Testis (tissue), 5 donors: ENCODE measurements at places on chromosomes 5 and 9.

DNA sequence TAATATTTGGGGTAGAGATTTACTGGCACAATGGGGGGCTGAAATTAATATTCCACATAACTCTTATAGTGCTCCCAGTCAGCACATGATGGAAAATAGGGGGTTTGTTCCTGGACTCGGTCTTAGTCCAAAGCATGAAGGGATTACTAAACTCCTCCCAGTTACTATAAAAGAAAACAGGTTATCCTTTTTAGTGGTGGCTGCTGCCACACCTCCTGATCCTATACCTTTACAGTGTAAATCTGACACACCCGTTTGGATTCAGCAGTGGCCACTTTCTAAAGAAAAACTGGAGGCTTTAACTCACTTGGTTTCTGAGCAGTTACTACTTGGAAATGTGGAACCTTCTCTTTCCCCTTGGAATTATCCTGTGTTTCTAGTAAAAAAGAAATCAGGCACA is 572.9 kb upstream of the PTGER4 start:
- H3K27me3 ChIP-seq: no peaks in the 10 kb centered on the region
- no peak for DNase-seq
- no peaks in the 10 kb centered on the region for H3K36me3 ChIP-seq
- no peak overlapping the region for H3K4me3 ChIP-seq
- H3K4me1 ChIP-seq: no peaks in the 10 kb centered on the region

GRCh38 chr9:120474591-120475243 is 105.2 kb downstream of the CDK5RAP2 start:
- H3K4me1 ChIP-seq: no peaks in the 10 kb centered on the region
- no peak overlapping the region for H3K27ac ChIP-seq
- H3K27me3 ChIP-seq: no peaks in the 10 kb centered on the region
- H3K4me3 ChIP-seq: no peak overlapping the region

- H3K36me3 ChIP-seq: no peaks in the 10 kb centered on the region
- no peak overlapping the region for H3K4me3 ChIP-seq
- no peaks in the 10 kb centered on the region for H3K27me3 ChIP-seq
- peaks cover 37% of the 10 kb centered on the region for H3K4me1 ChIP-seq
- DNase-seq: peak; percentile 45
- no peak overlapping the region for H3K27ac ChIP-seq
Observed at GRCh38 chr9:129887334-129888292, 52.4 kb downstream of the USP20 start.

GRCh38 chr5:103918668-103919367 is 356.2 kb upstream of the NUDT12 start:
- H3K27ac ChIP-seq: no peak overlapping the region
- H3K27me3 ChIP-seq: no peaks in the 10 kb centered on the region
- H3K4me3 ChIP-seq: no peak overlapping the region
- H3K4me1 ChIP-seq: no peaks in the 10 kb centered on the region
- DNase-seq: no peak
- no peaks in the 10 kb centered on the region for H3K36me3 ChIP-seq

DNA sequence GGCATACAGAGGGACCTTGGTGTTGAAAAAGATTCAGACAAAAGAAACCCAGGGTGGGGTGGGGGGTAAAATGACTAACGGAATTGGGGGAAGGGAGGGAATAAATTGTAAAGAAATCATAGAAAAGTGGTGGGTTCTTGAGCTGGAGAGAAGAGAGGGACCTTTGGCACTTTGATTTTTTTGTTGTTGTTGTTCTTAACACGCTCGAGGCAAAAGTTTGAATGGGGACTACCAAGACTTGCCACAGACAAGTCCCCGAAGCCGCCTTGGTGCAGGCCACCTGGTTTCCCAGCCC is 616 bp downstream of the VCAN start:
- peaks cover 11% of the 10 kb centered on the region for H3K4me1 ChIP-seq
- no peaks in the 10 kb centered on the region for H3K27me3 ChIP-seq
- peak overlapping the region; percentile 63 for H3K27ac ChIP-seq
- peak overlapping the region; percentile 71 for H3K4me3 ChIP-seq

DNA sequence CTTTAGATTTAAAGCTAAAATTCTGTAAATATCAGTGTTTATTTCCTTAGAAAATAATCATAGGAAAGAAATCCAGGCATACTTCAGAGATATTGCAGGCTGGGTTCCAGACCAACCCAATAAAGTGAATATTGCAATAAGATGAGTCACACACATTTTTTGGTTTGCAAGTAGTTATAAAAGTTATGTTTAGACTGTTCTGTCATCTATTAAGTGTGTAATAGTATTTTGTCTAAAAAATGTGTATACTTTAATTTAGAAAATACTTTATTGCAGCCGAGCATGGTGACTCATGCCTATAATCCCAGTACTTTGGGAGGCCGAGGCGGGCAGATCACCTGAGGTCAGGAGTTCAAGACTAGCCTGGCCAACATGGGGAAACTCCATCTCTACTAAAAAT is 6.9 kb upstream of the RIC1 start:
- H3K27me3 ChIP-seq: no peaks in the 10 kb centered on the region
- DNase-seq: no peak
- peaks cover 5% of the 10 kb centered on the region for H3K4me1 ChIP-seq
- no peak overlapping the region for H3K27ac ChIP-seq
- H3K4me3 ChIP-seq: no peak overlapping the region
- H3K36me3 ChIP-seq: no peaks in the 10 kb centered on the region

- H3K4me3 ChIP-seq: no peak overlapping the region
- no peak overlapping the region for H3K27ac ChIP-seq
- no peaks in the 10 kb centered on the region for H3K4me1 ChIP-seq
- no peak for DNase-seq
- no peaks in the 10 kb centered on the region for H3K27me3 ChIP-seq
- H3K36me3 ChIP-seq: no peaks in the 10 kb centered on the region
Observed at GRCh38 chr9:31146485-31147166, 1237.8 kb upstream of the ACO1 start.

GRCh38 chr5:170169996-170170395 is 62.8 kb upstream of the C5orf58 start:
- DNase-seq: no peak
- no peak overlapping the region for H3K4me3 ChIP-seq
- no peaks in the 10 kb centered on the region for H3K36me3 ChIP-seq
- no peaks in the 10 kb centered on the region for H3K4me1 ChIP-seq

DNA sequence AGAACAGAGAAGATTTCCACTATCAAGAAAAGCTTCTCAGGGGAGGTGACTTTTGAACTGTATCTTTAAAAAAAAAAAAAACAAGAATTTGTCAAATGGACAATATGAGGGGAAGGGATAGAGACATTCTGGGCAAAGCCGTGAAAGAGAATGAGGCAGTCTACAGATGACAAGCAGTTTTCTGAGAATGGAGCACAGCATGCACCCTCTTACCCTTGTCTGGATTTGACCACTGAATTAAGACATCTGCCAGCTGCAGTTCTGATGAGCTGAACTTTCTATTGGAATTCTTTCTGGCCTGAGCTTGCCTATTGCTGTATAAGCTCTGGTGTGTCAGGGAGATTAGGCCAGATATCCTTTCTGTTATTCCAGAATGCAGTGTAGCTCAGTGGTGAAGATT is 10.3 kb upstream of the RANBP3L start:
- no peaks in the 10 kb centered on the region for H3K36me3 ChIP-seq
- H3K27me3 ChIP-seq: no peaks in the 10 kb centered on the region
- H3K4me3 ChIP-seq: no peak overlapping the region
- no peak for DNase-seq
- no peak overlapping the region for H3K27ac ChIP-seq
- no peaks in the 10 kb centered on the region for H3K4me1 ChIP-seq

- H3K27me3 ChIP-seq: no peaks in the 10 kb centered on the region
- no peaks in the 10 kb centered on the region for H3K36me3 ChIP-seq
- peaks cover 4% of the 10 kb centered on the region for H3K4me1 ChIP-seq
- no peak overlapping the region for H3K27ac ChIP-seq
- no peak overlapping the region for H3K4me3 ChIP-seq
- DNase-seq: no peak
Observed at GRCh38 chr9:105911104-105911911, 217.0 kb downstream of the TMEM38B start.

- no peak for DNase-seq
- no peaks in the 10 kb centered on the region for H3K36me3 ChIP-seq
- peaks cover 8% of the 10 kb centered on the region for H3K4me1 ChIP-seq
- H3K4me3 ChIP-seq: no peak overlapping the region
Observed at GRCh38 chr5:147450606-147451005, 59.3 kb downstream of the DPYSL3 start.

- H3K36me3 ChIP-seq: no peaks in the 10 kb centered on the region
- peaks cover 6% of the 10 kb centered on the region for H3K4me1 ChIP-seq
- no peak overlapping the region for H3K4me3 ChIP-seq
- peak overlapping the region; percentile 78 for H3K27ac ChIP-seq
- no peaks in the 10 kb centered on the region for H3K27me3 ChIP-seq
Observed at GRCh38 chr5:76742583-76742982, 26.7 kb downstream of the F2R start.

DNA sequence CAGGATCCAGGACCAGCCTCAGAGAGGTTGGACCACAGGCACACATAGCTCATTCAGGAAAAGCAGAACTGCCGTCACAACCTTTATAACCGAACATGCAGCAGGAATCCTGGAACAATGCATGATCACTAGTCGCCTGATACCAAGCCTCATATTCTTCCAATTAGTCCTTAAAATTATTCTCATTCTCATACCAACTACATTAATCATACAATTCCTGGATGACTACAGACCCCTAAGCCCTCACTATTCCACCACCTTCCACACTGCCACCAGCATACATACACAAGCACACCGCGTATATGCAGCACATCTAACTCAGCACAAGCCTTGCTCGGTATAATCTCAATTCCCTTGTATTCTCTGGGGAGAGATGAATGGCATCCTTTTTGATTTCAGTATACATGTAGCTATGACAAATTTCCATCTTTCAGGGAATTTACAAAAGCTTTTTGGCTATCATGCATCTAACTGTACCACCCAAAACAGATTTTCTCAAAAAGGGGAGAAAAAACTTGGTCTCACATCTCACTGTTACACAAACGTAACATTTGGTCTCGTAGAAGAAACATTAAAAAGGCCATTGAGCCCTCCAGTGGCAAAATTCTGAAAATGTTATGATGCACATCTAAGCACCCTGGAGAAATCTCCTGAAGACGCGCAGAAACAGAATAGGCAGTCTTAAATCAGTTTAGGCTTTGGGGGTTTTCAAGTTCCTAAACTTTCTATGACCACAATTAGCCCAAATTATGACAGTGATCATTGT is 46.2 kb downstream of the MCTP1 start:
- no peak overlapping the region for H3K27ac ChIP-seq
- no peaks in the 10 kb centered on the region for H3K4me1 ChIP-seq
- no peak overlapping the region for H3K4me3 ChIP-seq
